ENCODE measurements at places on chromosomes 5 and 9. TPM values are rescaled to one million over a fixed set of nuclear protein-coding genes. Genes with fewer than 3 reads are reported as not detected.

Gene PCDHB10
- total RNA-seq: under 0.01 TPM

Gene CTNND2
- total RNA-seq: under 0.01 TPM

Gene DNAH5
- 0.39 TPM for total RNA-seq

Gene ARHGAP26
- total RNA-seq: 9.6 TPM
